Psoas muscle (tissue), 8 donors: ENCODE measurements at places on chromosomes 11 and 22.

DNA sequence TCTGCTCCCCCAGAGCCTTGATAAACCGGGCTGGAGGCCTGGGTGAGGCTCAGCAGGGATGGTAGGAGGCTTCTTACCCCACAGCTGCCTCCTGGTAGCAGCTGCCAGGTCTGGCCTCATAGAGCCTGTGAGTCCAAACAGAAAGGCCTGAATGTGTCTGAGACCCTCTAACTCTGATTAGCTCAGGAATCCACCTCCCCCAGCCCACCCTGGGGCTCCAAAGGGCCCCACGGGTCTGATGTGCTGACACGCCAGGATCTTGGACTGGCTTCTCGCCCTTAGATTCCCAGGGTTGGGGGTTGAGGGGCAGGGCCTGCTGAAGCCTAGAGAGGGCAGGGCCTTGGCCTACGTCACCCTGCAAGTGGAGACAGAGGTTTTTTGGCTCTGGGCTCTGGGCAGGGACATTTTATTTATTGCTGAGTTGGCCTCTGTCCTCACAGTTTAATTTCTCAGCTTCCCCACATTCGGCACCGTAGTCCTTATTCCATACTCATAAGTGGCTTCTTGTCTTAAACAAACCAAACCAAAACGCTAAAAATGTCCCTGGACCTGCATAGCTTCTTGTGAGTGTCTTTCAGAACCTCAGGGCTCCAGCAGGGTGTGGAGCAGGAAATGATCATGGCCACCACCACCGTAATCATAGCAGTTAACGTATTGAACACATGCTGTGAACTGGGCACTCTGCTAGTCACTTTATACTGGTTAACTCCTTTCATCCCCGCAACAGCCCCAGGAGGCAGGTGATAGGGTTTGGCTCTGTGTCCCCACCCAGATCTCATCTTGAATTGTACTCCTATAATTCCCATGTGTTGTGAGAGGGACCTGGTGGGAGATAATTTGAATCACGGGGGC lies 25.1 kb downstream of the KIAA1671 start:
- peak; percentile 68 for DNase-seq

DNA sequence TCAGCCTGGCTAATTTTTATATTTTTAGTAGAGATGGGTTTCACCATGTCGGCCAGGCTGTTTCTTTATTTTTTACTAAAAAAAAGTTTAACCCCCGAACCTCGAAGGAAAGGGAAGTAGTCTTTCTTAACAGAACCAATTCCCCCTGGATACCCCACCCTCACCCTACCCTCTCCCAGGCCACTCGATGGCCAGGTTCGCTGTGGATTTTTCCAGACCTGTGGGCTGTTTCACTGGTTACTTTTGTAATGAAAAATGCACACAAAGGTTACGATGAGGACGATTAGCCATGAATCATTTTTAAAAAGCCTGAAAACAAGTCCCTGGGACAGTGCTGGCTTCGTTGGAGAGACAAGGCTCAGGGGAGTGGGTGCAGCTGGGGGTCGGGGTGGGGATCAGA lies 2.5 kb downstream of the TSPO start:
- DNase-seq = no peak

DNA sequence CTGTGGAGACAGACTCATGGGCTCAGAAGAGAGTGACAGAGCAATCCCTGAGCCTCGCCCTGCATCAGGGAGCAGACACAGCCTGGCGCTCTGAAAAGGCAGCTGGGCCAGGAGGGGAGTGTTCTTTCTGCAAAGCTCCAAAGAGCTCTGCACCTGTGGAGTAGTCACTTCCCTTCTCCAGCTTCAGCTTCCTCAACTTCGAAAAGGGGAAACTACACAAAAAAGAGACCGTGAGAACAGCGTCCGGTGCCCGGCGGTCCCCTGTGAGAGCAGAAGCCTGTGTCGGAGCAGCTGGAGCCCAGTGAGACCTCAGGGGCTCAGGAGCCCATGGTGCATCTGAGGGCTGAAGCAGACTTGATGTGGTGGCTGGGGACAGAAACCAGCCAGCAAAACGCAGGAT lies 35.1 kb downstream of the TP53I11 start:
- DNase-seq = no peak

GRCh38 chr11:94909371-94909820 lies 64.0 kb downstream of the CWC15 start:
- DNase-seq = no peak

DNA sequence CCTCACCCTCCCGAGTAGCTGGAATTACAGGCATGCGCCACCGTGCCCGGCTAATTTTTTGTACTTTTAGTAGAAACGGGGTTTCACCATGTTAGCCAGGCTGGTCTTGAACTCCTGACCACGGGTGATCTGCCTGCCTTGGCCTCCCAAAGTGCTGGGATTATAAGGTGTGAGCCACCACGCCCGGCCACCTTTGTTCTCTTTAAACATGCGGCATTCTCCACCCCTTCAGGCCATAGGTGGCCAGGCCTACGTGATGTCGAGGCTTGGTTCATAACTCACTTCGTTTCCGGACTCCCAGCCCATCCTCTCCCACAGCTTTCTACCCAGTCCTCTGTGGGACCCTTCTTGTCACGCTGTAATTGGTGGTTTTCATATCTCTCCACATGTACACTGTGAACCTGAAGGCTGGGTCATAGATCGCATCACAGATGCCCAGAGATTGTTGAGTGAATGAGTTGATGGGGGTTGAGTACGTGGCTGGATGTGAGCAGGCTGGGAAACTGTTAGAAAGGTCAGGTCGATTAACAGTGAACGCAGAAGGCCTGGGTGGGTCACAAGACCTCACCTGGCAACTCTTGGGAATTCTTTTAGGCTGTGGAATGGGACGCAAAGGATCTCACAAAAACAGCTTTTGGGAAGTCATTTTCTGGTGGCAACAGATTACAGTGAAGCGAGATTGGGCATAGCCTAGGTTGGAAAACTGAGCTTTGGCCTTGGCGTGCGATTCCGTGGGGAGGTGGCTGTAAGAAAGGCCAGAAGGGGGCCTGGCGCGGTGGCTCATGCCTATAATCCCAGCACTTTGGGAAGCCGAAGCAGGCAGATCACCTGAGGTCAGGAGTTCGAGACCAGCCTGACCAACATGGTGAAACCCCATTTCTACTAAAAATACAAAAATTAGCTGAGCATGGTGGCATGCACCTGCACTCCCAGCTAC lies 44.5 kb downstream of the ST14 start:
- no peak for DNase-seq

DNA sequence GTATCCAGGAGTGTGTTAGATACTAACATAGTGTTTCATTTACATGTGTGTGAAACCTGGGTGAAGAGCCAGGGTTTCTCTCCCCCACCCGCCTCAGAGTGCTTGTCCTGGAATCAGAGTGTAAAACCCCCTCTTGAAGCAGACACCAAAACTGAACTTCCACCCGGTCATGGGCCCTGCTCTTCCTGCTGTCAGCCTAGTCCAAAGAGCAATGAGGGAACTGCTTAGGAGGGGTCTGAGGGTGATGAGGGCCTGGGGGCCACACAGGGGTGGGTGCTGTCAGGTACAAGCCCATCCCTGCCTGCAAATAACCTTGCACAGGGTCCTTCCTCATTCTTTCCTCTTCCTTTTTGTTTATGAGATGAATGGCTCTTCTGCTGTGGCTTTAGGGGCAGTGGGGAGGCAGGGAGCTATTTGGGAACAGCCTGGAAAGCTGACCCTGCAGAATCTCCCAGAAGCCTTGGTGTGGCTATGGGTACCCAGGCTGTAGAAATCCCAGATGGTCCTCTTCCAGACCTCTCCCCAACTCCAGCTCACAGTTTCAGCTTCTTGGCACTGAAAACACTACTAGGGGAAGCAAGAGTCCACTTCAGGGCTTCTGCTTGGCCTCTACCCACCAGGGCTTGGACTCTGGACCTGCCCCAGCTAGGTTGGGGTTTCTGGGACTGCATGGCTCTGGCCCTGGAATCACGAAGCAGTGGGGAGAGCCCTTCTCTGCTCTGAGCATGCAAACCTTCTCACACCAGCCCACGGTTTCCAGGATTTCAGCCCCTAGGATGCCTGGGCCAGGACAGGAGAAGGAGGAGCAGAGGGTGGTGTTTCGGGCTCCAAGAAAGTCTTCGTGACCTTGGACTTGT lies 8.5 kb downstream of the BATF2 start:
- DNase-seq = no peak

DNA sequence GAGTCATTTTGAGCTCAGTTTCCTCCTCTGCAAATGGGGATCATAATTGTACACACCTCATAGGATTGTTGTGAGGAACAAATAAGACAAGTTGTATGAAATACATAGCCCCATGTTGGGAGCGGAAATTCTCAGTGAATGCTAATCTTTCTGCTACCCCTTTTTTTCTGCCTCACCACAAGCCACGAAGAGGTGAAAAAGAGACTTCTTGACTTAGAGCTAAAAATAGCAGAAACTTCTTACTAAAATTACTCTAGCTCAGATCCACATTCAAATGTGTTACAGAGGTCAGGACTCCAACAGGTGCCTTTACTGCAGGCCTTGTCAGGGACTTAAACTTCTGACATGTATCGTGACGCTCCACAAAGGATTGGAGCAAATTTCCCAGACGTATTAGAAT lies 128.5 kb downstream of the MIAT start:
- DNase-seq = no peak
